ENCODE measurements at places on chromosomes 4 and X.

GRCh38 chr4:143667461-143667860 is 33.0 kb downstream of the FREM3 start:
- peak; percentile 39 for DNase-seq

DNA sequence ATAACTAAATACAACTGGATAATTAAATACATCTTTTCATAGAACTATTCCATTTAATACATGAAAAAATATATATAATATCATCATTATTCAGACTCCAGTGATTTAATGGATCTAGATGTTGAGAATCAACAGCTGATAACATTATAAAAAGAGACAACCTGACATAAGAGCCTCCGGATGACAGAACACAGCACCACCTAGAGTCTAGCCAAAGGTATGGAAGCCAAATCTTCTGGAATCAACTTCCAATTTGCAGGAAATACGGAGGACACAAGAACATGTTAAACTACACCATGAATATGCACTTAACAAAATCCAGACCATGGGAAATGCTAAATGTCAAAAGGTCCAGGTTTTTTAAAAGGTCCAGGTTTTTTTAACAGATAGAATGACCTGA is 55.0 kb downstream of the LRBA start:
- DNase-seq = peak; percentile 64

GRCh38 chr4:176788248-176788647 is 4.5 kb downstream of the VEGFC start:
- no peak for DNase-seq

- no peak for DNase-seq
These were observed 239.9 kb upstream of the TEX13A start for GRCh38 chrX:105460376-105460775.

DNA sequence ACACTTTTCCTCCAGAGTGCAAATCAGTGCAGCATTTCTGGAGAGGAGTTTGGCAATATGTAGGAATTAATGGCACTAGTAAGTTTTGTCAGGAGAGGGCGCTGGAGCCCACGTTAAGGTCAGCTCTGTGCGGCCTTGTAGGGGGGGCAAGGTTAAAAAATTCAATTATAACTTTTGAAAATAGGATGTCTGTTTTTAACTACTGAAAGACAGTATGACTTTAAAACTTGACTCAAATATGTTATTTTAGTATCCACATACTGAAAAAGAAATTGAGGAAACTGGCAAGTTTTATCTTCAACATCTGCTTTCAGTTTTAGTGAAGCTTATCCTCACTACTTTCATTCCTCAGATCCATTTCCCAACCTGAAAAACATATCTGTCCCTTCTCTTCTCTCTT is 30.9 kb upstream of the HSD17B13 start:
- peak; percentile 41 for DNase-seq

GRCh38 chr4:58093352-58093751 is 983.2 kb upstream of the IGFBP7 start:
- no peak for DNase-seq

DNA sequence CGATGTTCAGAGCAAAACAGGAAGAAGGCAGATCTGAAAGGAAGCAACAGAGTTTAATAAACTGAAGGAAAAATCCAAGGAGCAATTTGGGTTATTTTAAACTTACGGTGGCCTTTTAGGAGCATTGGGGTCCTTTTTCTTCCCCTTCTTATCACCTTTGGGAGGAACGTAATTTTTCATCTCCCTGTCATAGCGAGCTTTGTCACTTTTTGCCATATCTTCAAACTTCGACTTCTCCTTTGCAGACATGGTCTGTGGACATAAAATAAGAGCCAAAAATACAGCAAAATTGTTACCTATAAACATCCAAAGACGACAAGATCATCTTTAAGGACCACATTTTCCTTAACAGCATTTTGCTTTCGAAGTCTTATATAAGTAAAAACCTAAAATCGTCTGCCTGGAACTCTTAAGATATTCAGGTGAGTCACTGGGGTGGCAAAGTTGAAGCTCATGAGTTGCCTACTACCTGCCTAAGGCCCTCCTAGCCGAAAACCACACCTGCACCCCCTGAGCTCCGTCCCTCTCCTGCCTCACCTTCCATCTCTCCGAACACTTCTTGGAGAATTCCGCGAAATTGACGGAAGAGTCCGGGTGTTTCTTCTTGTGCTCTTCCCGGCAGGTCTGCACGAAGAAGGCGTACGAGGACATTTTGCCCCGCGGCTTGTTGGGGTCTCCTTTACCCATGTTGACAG is 1.0 kb downstream of the HMGB2 start:
- peak; percentile 47 for DNase-seq

DNA sequence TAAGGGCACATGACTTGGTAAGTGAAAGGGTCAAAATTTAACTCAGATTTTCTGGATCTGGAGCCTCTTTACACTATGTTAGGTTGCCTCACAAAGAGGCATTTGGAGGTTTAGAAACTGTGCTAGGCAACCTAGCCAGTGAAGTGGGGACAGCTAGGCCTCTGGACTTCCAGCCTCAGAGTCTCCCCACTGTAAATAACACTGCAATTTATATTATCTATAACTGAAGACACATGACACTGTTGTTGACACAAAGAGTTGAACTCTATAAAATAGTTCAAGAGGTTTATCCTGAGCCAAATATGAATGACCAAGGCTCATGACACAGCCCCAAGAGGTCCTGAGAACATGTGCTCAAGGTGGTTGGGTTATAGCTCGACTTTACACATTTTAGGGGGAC is 74.9 kb upstream of the IQCM start:
- no peak for DNase-seq

GRCh38 chr4:87356832-87357526 is 34.0 kb downstream of the HSD17B11 start:
- DNase-seq = no peak

GRCh38 chr4:5365071-5366008 is 314.1 kb downstream of the STK32B start:
- DNase-seq = no peak

- DNase-seq = no peak
These were observed 65.3 kb downstream of the NEIL3 start for GRCh38 chr4:177374966-177375365.

All from hematopoietic multipotent progenitor cell treated with erythropoietin and hydrocortisone succinate and interleukin-3 and kit ligand, for 4 days (in vitro differentiated cells).